ENCODE measurements at places on chromosomes 1 and 21.
A peak's percentile ranks its signal among the peaks of the same experiment; 100 is the strongest.

DNA sequence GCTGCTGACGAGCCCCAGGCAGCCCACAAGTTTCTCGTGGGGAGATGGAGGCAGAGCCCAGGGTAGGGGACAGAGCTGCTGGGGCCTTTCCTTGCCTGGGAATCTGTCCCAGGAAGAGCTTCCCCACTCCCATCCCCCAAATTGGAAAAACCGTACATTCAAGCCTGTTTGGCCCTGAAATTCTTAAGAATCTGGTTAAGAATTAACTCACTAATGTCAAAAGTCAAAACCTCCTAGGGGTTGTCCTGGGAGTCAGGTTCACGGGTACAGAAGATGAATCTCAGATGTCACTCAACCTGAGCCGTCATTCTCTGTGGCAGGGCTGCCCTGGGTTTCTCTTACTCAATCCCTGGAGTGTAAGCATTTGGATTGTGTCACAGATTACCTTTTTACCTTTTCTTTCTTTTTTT lies 8.4 kb downstream of the C1orf115 start:
- DNase-seq, result no peak

DNA sequence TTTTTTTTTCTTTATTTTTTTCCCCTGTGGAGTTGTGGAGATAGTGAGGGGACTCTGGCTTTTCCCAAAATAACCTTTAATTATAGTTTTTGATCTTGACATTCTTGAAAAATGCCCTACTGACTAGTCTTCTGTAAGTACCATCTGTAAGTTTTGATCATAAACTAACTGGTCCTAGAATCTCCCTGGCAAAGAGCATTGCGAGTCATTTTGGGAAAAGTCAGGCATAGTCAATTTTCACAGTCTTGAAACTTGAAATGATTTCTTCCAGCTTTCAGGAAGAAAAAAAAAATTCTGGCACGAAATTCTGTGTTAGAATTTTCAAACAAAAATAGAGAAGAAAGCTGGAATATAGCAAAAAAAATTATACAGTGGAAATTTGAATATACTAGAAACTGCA lies 181.2 kb upstream of the SNX7 start:
- DNase-seq, result no peak

DNA sequence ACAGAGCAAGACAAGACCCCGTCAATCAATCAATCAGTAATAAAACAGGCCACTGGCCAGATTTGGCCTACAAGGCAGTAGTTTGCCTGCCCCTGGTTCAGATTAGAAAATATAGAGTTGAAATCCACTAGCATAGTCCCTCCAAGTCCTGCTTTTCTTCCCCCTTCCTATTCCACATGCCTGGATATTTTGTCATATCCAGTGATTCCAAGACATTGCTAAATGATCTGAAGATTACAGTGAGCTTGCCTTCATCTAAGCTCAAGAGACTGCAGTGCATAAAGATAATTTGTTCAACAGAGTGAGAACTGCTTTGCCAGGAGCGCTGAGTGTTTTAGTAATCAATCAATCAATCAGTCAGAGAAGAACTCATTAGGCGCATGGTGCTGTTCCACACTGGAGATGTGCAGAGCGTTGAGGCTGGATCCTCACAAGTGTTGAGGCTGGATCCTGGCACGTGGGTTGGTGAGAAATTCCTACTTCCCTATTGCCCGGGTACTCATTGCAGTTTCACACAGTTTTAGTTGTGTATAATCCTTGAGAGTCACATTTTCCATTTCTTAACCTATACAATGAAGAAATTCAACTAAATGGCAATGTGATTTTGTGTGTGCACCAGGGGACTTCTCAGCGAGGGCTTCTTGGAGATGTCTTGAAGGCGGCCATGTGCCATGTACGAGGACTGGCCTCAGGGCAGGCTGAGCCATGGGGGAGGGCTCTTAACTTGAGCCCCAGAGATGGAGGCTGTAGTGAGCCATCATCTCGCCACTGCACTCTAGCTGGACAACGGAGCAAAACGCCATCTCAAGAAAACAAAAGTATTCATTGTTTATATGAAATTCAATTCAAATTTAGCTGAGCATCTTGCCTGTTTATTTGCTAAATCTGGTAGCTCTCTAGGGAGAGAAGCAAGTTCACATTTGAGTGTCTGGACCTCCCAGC lies 76.3 kb downstream of the TOMM20 start:
- no peak for DNase-seq

DNA sequence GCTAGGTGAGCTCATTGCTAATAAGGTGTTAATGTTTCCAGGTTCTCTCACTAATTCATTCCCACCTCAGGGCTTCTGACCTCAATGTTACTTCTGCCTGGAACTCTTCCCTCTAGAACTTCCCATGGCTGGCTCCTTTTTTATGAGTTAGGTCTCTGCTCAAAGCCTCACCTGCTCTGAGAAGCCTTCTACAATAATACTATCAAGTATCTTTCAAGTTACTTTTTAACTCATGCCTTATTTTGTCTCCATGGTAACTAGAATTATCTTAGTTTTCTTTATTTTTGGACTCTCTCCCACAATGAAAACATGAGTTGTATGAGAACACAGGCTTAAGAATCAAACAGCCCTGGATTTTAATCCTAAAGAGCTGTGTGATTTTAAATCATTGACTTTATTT lies 3.5 kb upstream of the C1orf52 start:
- DNase-seq, result no peak

- DNase-seq, result no peak
These were observed 213.8 kb downstream of the PLA2G4A start for GRCh38 chr1:187042538-187042937.

- DNase-seq, result no peak
These were observed 276.0 kb downstream of the RWDD3 start for GRCh38 chr1:95509989-95510388.

DNA sequence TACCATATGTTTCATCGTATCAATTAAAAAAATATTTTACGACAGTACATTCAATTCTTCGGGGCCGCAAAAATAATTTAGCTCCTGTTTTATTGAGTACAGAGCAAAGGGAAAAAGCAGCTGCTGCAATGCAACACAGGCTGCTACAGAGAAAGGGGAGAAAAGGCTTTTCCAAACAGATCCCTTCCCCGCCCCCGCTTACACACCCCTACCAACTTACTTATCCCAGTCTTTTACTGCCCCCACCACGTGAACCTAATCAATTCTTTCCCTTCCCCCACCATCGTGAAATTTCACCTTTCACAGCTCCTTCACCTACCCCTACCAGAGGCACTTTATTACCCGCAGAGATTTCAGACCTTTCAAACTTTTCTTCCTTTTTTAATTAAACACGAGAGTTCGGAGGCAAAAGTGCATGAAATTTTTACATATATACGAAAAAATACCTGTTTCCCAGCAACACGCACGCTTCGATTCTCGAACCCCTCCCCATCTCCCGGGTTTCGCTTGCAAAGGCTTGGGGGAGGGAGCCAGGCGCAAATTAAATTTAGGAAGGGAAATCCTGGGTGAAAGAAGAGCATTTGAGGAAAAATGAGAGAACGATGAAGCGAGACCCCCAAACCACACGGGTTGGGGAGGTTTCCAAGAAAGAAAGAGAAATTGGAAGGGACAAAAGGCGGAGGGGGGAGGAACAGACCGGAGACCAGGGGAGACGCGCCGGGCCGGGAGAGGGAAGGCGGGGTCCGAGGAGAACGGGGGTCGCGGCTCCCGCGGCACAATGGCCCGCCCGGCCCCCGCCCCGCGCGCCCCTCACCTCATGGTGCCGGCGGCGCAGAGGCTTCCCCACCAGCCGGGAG lies 823 bp downstream of the ENAH start:
- DNase-seq, result no peak

GRCh38 chr1:181714428-181714827 lies 231.1 kb downstream of the CACNA1E start:
- DNase-seq, result no peak

DNA sequence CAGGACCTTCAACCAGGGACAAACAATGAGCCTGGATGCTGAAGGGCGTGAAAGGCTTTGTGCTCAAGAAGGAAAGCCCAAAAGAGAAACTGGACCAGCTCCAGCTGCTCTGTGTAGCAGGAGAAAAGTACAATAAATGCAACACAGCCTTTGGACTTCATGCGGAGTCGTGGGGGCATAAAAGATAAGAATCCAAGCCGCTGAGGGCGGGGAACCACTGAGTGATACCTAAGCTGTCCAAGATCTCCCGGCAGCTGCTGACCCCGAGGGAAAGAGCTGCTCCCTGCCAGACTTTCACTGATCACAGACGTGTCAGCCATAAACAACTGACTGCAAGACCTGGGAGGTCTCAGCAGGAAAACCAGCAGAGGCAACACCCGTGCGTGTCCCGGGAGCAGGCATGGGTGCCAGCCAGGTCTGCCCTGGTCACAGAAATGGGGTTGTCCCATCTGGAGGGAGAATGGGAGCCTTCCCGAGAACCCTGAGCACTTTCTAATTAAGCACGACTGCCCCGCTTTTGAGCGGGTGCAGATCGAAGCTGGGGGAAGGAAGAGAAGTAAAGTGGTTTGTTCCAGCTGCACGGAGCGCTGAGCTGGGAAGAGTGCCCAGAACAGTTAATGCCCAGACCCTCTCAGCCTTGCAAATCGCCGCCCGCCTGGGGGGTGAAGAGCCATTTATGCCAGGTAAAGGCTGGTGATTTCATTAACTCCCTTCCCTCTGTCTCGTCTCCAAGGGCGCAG lies 68.3 kb upstream of the TARDBP start:
- DNase-seq, result no peak

DNA sequence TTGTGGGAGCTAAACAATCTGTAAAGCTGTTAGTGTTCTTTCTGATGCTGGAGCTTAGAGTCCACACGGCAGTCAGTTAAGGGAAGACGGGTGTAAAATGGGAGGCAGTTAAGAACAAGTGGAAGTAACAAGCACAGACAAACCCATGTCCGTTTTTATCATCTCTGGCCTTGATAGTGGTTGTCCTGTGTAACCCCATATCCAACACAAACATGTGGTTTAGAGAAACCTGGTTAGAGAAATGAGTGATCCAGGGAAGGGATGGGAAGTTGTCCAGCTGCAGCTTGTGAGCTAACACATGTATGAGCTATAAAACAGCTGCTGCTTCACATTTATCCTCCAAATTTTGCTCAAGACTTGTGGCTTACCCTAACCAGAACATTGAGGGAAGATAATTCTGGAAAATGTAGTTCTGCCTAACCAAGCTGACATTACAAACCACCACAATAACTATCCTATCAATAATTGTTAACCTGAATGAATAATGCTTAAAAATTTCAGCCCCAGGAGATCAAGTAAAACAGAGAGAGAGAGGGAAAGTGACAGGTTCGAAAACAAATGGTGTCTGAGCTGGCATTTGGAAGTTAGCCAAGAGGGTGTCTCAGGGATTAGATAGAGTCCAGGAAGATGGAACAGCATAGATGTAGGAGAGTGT lies 10.6 kb upstream of the C1orf162 start:
- DNase-seq, result no peak

DNA sequence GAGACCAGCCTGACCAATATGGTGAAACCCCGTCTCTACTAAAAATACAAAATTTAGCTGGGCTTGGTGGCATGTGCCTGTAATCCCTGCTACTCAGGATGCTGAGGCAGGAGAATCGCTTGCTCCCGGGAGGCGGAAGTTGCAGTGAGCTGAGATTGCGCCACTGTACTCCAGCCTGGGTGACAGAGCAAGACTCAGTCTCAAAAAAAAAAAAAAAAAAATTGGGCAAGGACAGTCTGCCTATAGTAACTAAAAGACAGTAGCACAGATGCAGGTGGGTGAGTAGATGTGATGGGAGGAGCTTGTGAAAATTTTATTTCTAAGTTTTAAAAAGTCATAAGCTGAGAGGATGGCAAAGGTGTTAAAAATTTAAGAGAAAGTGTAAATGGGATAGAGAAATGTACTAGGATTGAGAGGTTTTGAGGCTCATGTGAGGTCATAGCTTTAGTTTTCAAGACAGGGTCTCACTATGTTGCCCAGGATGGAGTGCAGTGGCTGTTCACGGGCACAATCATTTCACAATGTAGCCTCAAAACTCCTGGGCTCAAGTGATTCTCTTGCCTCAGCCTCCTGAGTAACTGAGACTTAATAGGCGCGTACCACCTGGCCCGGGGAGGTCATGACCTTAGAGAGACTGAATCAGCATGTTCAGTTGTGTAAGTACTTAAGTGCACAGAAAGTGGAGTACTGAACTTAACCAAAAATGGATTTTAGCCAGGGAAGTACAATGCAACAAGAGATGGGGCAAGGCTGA lies 33.7 kb downstream of the PTP4A2 start:
- DNase-seq, result peak; percentile 61

DNA sequence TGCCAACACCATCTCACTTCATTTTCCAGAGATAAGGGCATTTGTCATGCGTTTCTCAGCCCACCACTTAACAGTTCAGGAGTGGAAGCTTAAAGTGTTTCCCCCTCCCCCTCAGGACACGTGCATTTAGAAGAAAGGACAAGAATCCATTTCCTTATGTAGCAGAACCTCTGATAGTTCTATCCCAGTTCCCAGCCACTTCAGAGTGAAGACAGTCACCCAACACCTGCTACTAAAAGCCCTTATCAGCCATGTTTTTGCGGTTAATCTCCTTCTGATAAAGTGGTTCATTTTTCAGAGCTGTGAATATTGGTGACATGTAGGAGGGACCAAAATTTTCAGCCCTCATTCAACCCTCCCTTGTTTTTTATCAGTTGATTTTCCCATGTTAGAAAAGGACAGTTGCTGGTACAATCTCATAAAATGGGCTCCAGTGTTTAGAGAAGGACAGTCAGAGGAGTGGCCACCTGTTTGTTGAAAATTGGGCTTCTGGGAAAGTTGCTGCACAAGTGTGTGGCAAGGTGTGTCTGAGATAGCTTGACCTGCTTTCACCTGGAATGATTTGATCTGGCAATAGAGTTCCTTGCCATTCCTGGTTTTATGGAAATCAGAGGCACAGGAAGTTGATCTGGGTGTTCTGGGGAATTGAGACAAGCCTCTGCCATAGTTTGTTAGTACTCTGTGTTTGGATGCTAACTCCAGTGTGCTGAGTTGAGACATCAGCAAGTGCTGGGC lies 114.0 kb downstream of the PPP1R12B start:
- no peak for DNase-seq

DNA sequence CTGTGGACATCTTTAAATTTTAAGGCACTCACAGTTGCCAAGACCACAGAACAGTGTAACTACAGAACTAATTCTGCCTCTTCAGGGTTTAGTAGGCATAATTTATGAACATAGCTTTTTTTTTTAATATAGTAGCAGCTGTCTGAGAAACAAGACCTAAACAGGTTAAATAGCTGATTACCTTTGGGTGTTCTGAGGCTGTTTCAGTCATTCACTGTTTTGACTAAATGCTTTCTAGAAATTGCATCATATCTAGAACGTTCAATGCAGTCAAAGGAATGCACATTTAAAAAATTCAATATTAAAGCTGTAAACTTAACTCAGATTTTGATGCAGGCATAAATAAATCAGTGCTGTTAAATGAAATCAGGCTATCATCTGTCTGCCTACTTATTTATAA lies 101.6 kb downstream of the BRINP3 start:
- DNase-seq, result no peak

DNA sequence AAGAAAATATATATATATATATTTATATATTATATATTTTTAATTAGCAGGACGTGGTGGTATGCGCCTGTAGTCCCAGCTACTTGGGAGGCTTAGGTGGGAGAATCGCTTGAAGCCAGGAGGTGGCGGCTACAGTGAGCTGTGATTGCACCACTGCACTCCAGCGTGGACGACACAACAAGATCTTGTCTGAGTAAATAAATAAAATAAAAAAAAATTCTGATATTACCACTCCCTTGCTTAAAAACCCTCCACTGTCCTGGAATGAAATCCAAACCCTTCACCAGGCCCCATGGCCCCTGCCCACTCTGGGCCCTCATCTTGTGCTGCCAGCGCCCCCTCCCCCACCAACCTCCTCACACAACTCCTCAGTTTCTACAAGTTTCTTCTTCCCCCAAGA lies 1.7 kb upstream of the ECE1 start:
- DNase-seq, result no peak

Data from GF-D8 (cell line).